ENCODE measurements at places on chromosomes 4 and X.

DNA sequence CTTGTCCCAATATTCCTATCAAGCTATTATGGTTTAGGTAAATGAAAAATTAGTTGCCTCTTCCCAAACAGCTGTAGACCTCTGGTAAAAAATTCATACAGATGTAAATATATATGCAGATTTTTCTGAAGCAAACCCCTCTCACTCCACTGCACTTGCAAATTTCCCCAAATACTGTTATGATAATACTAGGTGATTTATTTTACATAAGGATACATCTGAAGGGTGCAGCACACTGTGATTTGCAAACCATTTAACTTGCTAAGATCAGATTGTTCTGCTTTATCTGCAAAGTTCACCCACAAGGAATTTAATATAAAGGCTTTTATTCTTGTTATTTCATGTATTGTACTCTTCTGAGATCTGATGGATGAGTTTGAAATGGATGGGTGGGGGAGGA, 177.0 kb downstream of the GPAT3 start:
- no peak for DNase-seq

GRCh38 chr4:113504422-113504821, 257.1 kb downstream of the CAMK2D start:
- DNase-seq: no peak

GRCh38 chr4:41620594-41621256, 82.8 kb downstream of the LIMCH1 start:
- no peak for DNase-seq

DNA sequence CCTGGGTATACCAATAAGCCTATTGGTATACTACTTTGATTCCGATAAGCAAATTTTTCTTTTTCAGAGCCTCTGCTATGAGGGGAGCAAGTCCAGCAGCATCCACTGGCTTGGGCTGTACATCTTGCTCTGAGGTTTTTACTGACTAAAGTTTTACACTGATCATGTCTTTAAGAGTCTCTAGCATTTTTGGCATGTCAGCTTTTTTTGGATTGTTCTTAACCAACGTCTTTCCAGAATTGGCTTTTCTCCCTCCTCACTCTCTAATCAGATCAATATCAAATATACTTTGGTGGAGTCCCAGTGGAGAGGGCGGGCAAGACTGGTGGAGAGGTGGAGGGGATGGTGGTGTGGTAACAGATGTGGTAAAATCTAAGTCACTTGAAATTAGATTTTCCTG, 196.8 kb downstream of the HEPH start:
- DNase-seq: no peak

Data from stimulated activated CD4-positive, alpha-beta T cell treated with anti-CD3 and anti-CD28 coated beads, Interleukin-2, amount 100 ng/mL, for 4 hours (primary cell).